ENCODE measurements at places on chromosomes 13 and 19.

GRCh38 chr13:65914716-65915115 lies 1315.4 kb downstream of the PCDH9 start:
- no peak for DNase-seq

DNA sequence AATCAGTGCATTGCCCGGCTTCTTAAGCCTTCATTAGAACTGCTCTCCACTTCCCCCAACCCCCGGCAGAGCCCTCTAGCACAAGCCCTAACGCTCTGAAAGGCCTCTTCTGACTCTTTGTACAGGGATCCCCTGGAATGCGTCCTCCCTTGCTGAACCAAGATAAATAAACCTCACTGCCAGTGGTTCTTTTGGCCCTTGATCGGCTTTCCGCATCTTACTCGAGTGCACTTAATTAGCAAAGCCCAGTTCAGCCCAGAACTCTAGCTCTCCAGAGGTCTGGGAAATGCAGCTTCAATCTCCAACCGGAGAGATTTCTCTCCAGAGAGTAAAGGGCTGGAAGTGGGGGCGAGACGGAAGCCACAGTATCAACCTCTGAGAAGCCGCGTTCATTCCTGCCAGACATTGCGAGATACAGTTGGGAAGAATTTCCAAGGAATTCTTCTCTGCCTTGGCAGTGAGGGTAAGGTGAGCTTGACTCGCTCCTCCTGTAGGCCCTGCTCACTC lies 8.7 kb upstream of the ZNF444 start:
- no peak for DNase-seq

GRCh38 chr13:86510792-86511191 lies 711.6 kb upstream of the SLITRK6 start:
- DNase-seq = no peak

DNA sequence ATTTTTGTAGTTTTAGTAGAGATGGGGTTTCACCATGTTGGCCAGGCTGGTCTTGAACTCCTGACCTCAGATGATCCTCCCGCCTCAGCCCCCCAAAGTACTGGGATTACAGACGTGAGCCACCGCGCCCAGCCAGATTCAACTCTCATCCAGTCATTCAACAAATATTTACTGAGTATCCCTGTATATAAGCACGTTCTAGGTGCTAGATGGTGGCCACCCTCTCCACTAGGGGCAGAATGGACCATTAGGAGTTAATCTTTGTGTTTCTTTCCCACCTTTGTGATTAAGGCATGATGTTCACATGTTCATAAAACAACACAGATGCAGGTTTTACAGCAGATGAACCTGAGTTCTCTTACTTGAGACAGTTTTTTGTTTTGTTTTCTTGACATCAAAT lies 7.3 kb downstream of the SHKBP1 start:
- no peak for DNase-seq

GRCh38 chr13:78608688-78609463 lies 5.5 kb upstream of the POU4F1 start:
- no peak for DNase-seq

DNA sequence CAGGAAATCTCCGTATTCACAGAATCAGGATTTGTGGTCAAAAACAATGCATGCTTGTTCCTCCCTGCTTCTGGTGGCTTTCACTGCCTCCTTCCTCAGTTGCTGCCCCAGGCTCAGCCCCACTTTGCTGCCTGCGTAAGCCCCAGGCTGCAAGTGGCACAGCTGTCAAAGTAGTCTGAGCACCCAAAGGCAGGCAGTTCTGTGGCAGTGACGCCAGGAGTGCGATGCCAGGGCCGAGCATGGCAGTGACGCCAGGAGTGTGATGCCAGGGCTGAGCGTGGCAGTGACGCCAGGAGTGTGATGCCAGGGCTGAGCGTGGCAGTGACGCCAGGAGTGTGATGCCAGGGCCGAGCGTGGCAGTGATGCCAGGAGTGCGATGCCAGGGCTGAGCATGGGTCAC lies 77.3 kb upstream of the GPR183 start:
- DNase-seq = no peak

GRCh38 chr13:27551562-27551961 lies 68.8 kb downstream of the LNX2 start:
- DNase-seq = no peak

DNA sequence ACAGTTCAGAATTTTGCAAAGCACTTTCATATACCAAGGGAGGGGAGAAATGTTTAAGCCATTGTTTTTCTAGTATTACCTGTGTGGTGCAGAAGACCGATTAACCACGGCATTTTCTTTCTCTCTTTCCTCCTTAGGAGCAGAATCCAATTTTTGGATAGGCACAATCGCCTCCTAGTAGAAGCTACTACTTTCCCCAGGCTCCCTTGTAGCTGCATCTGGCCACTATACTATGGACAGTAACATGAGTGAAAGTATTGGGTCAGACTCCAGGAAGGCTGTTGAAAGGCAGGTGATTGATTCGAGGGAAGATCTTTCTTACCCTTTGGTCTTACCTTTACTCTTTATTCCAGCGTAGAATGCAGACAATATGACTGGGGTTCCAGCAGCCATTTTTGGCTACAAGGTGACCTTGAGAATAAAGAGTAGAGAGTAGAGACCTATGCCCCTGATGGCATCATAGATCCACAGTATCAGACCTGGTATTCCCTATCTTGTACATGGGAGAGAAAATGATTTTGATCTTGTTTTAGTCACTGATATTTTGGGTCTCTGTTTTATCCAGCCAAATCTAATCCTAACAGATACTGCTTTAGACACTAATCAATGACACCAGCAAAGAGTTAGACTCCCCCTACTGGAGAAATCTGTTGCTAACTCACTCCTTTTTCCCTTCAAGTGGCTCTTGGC lies 77.0 kb downstream of the LRRC63 start:
- DNase-seq = no peak

GRCh38 chr13:35140321-35140720 lies 198.3 kb downstream of the NBEA start:
- no peak for DNase-seq
